ENCODE measurements at places on chromosomes 4 and X.

DNA sequence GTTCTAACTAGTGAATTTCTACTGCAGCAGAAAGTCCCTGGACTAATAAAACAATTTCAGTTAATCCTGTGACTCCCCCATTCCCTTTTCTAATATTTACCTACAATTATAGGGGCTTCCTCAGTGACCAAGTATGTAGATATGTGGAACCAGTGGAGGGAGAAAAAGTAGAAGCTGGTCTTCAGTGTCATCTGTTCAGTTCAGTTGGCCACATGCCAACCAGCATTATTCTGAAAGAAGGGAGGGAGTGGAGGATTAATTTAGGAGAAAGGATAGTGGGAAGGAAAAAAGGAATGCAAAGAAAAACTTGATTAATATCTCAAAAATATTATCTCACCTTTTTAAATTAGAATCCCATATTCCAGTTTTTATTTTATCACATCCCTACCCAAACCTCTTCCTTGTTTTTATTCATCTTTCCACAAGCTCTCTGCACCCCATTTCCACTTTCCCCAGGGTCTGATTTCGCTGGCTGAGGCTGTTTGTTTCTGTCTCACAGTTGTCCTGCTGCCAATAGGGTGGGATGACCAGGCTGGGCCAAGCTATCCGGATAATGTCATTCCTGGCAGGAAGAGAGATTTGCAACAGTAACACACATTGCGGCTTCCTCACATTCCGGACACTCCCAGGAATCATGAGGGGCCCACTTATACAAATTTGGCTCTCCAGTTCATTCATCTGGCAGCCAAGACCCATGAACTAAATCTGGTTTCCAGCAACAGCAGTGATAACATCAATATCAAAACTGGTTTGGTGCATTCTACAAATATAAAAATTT lies 24.6 kb upstream of the ANTXR2 start:
- DNase-seq: peak; percentile 81

DNA sequence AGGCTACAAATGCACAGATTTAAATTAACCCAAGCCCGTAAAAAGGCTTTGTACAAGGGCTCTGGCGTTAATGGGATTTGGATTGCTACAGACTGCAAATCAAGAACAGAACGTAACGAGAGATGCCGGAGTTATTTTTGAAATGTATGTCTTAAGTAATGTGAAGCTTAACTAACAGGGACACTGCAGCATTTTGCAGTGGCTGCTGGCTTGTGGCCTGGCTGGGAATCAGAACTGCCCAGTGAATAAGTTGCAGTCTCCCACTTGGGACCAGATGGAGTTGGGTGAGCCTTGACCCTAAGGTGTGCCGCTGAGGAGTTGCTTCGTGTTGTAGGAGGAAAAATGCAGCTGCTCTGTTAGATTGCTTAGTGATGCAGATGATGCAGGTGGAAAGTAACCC lies 318.4 kb downstream of the DHX15 start:
- no peak for DNase-seq

DNA sequence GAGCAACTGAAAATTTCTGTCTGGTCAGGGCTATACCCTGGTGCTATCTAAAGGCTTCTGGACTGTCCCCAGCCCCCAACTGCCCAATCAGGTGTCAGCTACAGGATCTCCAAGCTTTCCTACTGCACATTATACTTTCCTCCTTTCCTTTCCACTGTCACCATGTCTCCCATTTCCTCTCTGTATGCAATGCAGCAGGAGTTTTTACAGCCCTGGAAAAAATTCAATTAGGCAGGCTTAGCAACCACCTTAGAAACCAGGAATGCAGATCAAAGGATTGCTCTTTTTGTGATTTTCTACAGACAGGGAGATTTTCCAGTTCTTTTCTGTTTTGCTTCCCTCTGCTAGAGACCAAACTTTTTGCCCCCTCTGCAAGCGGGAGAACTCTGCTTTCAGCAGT lies 6.0 kb upstream of the NAF1 start:
- no peak for DNase-seq

DNA sequence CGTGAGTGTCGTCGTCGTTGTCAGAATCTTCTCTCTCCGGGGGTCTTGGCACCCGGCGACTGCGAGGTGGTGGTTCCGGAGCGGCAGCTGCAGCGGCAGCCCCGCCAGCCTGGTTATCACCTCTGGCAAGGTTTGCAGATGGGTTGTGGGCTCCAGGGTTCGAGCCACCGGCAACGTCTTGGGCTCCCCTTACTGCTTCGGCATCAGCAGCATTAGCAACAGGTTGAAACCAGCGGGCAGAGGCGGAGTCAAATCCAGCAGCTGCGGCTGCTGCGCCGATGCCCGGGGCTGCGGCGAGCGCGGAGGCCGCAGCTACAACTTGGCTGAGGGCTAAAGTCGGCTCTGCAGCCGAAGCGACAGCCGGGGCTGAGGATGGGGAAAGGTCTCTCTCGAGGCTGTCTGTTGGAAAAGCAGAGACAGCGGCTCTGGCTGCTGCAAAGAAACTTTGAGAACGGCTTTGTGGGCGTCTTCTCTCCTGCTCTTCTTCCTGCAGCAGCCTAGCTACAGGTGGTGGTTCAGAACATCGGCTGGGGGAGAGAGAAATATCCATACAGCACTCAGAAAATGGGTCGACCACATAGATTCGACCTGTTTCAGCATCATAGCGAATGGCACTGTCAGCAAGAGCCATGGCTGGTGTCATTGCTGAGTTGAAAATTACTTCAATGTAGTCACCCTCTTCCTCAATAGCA lies 3.6 kb downstream of the IRS4 start:
- DNase-seq: no peak

DNA sequence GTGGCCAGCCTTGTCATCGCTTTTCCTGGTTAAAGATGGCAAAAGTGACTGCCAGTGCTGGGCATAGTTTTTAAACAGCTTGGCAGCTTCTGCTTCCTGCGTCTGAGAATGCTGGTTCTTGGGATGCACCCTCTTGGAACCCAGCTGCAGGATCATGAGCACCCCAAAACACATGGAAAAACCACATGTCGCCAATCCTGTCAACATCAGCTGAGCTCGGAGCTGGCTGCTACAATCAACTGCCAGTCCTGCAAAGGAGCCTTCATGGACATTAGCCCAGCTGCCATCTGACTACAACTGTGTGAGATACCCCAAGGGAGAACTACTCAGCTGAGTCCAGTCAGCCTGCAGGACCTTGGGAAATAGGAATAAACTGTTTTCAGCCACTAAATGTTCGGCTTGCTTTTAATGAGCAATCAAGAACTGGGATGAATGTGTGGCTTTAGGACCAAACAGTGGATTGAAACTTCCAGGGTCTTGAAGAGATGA lies 31.0 kb downstream of the OSTC start:
- no peak for DNase-seq

Measured in ELR (cell line).